ENCODE measurements at places on chromosomes 7 and 10.

GRCh38 chr10:89207801-89208551, 859 bp upstream of the CH25H start:
- no peak for DNase-seq

DNA sequence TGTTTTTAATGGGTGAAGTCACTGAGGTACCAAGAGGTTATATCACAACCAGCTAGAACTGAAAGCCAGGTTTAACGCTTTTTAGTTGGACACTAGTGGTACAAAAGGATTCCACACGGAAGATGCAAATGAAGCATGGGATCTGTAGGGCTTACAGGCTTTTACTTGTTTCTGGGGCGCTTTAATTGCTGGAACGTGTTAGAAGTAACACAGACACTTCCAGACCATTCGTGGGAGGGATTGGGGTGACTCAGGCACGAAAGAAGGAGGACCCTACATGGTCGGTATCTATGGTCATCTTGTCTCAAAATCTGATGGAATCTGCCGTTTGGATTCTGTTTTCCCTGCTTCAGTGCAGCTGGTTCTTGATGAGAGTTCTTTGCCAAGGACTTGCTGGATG, 1.0 kb downstream of the YKT6 start:
- no peak for DNase-seq

DNA sequence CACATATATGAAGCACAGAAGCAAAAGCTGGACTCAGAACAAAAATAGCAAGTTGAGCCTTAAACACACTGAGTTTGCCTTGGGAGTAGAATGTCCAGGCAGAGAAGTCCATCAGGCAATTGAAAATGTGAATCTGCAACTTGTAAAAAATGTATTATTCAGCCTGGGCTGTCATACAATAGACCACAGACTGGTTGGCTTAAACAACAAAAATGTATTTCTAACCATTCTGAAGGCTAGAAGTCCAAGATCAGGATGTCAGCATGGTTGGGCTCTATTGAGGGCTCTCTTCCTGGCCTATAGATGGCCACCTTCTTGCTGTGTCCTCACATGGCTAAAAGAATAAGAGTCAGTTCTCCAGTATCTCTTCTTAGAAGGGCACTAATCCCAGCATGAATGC, 76.5 kb upstream of the CAPZA2 start:
- DNase-seq = no peak

- no peak for DNase-seq
Measured at GRCh38 chr10:47164800-47165128, 135.2 kb upstream of the GDF10 start.

- no peak for DNase-seq
Measured at GRCh38 chr7:22372863-22373262, 15.9 kb upstream of the RAPGEF5 start.

- DNase-seq = no peak
Measured at GRCh38 chr10:33790521-33791271, 456.2 kb upstream of the NRP1 start.

- no peak for DNase-seq
Measured at GRCh38 chr10:4693967-4694366, 132.0 kb upstream of the AKR1E2 start.

DNA sequence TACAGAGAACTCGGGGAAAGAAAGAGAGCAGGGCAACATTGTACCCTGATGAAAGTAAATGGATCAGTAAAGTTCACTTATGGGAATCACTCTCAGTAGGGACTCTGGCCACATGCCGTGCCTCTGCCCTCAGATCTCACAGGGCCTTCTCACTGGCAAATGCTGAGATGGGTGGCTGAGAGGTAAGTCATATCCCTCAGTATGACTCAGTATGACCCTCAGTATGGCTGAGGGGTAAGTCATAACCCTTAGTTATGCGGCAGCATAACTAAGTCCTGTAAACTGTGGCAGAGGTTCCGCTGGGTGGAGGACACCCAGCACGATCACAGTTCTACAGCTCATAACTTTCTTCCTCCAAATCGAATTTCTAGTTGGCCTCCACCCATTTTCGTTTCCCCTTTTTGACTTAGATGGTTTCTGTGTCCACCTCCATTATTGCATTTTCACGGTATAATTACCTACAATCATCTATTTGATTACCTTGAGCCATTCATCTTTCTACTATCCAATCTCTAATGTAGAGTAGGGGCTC, 26.5 kb upstream of the WNT16 start:
- no peak for DNase-seq

- no peak for DNase-seq
Measured at GRCh38 chr10:24708081-24708480, 15.6 kb downstream of the ARHGAP21 start.

DNA sequence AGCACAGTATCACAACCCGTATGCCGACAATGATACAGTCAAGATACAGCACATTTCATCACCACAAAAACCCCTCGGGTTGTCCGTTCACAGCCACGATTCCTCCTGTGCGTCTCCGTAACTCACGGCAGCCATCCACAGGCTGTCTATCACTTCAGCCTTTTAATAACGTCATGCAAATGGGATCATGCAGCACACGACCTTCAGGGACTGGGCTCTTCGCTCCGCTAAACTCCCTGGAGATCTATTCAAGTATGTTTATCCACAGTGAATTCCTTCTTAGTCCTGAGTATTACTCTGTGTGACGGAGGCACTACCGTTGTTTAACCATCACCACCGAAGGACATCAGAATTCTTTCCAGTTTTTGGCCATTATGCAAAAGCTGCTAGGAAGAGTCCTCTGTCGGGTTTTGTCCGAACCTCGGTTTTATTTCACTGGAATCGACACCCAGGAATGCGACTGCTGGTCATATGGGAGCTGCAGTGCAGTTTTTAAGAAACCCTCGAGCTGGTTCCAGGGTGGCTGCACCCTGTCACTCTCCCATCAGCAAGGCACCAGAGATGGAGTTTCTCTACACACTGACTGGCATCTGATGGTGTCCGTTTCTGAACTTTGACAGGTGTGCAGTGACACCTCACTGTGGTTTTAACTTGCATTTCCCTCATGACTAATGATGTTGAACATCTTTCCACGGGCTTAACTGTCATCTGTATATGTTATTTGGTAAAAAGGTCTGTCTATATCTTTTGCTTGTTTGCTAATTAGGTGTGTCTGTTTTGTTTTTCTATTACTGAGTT, 193.6 kb downstream of the MAD1L1 start:
- no peak for DNase-seq

GRCh38 chr7:117683430-117684175, 189.6 kb downstream of the CTTNBP2 start:
- DNase-seq = no peak

- DNase-seq = no peak
Measured at GRCh38 chr7:65265933-65266519, 107.6 kb upstream of the ZNF92 start.

DNA sequence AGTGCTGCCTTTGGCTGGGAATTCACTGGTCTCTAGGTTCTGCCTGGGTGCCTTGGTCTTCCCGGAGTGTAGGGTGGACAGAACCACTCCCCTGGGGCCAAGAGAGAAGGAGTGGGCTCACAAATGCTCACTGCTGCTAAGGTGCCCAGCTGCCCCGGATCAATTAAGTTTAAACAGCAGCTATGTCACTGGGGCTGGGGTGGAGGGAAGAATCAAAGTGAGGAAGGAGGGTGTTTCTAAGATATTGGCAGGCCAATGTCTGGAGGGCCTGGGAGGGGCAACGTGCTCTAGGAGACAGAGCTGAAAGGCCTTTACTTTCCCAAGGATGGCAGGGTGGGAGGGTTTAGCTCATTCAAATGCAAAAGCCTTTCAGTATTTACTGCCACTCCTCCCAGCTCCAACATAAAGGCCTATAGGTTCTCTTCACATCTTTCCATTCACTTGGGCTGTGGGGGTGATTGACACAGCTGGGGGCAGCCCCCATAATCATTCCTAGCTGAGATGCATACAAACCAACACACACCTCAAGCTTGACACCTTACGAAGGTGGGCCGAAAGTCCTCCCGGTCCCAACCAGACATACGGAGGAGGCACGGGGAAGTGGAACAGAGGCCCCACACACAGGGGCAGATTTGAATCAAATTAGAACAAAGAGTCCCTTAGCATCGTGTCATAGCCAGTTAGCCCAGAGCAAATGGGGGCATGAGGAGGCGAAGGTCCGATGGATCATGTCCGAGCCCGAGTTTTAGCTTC, 108.0 kb upstream of the EFCAB10 start:
- DNase-seq = no peak

DNA sequence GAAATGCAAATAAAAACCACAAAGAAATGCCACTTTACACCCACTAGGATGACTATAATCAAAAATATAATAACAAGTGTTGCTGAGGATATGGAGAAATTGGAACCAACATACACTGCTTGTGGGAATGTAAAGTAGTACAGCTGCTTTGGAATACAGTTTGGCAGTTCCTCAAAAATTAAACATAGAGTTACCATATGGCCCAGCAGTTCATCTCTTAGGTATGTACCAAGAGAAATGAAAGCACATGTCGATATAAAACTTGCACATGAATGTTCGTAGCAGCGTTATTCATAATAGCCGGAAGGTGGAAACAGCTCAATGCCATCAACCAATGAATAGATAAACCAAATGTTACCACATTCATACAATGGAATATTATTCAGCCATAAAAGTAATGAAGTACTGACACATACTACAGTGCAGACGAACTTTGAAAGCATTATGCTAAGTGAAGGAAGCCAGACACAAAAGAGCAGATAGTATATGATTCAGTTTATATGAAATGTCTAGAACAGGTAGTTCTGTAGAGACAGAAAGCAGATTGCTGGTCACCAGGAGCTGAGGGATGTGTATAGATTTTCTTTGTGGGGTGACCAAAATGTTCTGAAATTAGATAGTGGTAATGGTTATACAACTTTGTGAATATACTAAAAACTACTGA, 12.4 kb downstream of the BCAP29 start:
- no peak for DNase-seq

DNA sequence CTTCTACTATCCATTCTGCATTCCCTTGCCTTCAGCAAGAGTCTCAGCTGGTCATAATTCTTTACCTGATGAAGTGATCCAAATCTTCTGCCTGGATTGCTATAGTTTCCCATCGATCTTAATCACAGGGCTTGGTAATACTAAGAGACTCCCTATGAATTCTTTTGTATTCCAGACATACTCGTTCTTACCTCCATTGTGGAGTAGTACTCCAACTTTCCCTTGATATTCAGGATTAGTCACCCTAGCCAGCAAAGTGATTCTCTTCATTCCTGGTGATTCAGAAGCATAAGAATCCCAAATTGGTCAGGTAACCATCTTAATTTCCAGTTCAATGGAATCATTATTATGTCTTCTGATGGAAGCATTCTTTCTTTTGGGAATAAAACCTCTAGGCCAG, 96.7 kb downstream of the TWIST1 start:
- DNase-seq = no peak

DNA sequence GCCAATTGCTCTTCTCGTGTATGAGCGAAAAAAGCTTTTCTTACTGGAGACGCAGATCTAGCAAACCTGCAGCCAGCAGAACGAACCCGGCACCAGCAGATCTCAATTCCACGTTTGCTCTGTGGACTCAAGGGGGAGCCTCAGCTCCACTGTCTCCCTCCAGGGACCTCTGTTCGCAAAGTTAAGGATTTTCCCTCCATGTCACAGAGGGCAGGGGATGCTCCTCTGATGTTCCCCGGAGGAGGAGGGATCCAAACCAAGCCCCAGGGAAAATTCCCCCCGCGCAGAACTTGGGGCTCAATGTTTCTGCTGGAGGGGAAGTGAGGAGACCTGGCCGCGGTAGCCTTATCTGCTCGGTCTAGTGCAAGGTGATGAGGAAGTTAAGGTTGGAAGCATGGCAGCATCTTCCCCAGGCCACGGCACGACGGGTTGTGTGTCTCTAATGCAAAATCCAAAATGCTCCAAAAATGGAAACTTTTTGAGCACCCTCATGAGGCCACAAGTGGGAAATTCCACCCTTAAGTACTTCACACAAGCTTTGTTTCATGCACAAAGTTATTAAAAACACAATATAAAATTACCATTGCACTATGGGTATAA, 9.0 kb downstream of the IQCE start:
- no peak for DNase-seq

DNA sequence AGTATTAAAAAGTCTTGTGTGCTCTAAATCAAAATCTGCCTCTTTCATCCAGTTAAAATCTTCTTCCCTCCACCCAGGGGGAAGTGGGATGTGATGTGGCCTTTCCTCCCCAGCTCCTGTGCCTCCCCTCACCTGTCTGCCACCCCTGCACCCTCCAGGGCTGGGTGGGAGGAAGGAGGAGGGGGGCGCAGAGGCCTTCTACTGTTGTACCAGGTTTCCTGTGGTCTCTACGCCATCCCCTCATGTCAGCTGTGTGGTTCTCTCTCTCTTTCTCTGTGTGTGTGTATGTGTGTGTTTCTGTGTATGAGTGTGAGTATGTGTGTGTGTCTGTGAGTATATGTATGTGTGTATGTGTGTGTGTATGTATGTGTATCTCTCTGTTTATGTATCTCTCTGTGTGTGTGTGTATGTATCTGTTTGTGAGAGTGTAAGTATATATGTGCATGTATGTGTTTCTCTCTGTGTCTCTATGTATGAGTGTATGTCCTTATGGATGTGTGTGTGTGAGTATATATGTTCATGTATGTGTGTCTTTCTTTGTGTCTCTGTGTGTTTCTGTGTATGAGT, 45.5 kb upstream of the C10orf71 start:
- no peak for DNase-seq

- DNase-seq = no peak
Measured at GRCh38 chr7:24434972-24435371, 138.3 kb upstream of the PALS2 start.

DNA sequence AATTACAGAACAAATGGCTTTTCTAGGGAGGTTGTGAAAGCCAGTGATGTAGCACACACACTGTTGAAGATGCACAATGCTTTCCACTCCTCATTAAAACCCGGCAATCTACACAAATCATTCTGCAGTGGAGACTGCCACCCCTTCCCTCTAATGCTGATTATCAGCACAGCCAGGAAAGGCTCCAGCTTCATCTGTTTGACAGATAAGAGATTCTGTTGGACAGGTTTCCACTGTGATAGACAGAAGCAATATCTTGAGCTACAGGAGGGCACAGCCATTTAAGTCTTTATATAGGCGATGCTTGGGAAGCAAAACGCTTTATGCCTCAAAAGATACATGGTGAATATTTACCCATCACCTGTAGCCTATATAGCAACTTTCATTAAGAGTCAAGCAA, 555.6 kb downstream of the GLRX3 start:
- no peak for DNase-seq
